Effector memory CD8-positive, alpha-beta T cell (primary cell): ENCODE measurements at places on chromosomes 2 and 18.

DNA sequence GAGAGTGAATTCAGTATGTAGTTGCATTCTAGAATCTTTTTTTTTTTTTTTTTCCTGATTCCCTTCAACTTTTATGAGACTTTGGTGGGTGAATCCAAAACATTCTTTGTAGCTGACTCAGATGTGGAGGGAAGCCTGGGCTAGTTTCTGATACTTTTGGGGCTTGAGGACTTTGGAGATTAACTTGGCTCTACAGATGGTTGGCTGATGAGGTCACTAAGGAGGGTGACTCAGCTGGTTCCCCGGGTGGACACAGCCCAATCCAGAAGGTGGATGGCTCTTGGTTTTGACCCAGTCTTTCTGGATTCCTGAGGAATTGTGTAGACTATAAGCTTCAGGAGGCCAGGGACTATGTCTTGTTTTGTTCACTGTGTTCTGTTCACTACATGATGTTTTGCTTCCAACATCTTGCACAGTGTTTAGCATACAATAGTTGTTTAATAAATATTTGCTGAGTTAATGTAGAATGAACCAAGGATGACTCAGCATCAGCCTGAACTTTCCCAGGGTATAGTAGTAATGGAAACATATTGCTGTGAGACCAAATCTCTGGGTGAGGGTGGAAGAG lies 30.5 kb downstream of the LAMA3 start:
- no peak for DNase-seq

GRCh38 chr2:134360745-134361487 lies 107.0 kb downstream of the MGAT5 start:
- no peak for DNase-seq

DNA sequence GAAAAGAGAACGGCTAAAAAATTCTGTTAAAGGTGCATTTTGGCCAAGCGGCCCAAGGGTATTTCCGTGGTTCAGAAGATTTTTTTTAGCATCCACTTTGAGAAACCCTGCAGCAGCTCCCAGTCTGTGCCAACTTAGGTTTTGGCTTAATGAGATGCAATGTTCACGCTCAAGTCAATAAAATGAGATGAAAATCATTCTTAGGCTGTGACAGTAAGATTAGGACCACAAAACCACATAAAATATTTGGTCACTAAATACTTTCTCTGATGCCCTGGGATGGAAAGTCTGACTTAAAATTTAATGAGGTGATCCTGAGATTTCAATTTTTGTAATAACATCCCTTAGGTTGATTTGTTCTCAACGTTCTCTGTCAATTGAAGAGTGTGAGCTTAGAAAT lies 74.2 kb upstream of the FHL2 start:
- no peak for DNase-seq

DNA sequence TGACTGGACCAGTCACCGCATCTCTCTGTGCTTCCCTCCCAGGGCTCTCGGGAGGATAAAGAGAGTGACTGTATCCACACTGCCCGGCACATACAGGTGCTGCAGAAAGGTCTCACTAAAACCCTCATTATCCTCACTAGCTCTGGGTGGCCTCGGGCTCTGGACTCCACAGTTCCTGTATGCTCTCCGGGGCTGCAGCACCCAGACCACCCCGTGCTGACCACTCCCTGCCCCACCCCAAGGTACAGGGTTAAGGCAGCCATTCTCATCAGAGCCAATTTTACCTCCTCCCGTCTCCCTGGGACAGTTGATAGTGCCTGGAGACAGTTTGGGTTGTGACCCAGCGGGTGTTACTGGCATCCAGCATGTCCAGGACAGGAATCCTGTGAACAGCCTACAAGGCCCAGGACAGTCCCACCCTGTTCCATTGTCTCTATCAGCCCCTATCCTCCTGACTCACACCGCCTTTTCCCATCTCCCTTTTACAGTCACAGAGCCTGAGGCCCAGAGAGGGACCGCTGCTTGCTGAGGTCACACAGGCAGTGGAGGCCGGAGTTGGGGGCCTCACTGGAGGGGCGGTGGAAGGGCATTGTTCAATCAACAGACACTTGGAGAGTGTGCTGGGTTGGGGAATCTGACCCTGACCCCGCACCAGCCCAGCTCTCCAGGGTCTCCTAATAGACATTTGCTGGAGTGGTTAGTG lies 1.7 kb downstream of the ZAP70 start:
- DNase-seq: no peak

GRCh38 chr2:39138837-39139211 lies 18.0 kb upstream of the SOS1 start:
- no peak for DNase-seq

DNA sequence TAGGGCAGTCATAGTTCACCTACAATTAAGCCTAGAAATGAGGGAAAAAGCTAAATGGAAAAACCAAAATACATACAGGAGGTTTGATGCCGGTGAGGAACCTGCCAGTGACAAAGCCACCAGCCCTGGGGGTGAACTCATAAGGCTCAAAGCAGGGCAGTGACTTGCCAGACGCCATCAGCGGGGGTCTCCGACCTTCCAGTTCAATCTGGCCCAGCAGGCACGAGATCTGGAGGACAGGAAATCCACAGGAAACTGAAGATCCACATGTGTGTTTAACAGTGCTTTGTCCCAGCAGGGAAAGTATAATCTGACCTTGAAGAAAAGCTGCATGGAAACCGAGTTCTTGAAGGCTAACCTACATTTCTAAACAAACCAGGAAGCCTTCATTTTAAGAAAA lies 60.1 kb downstream of the POLR1A start:
- no peak for DNase-seq

DNA sequence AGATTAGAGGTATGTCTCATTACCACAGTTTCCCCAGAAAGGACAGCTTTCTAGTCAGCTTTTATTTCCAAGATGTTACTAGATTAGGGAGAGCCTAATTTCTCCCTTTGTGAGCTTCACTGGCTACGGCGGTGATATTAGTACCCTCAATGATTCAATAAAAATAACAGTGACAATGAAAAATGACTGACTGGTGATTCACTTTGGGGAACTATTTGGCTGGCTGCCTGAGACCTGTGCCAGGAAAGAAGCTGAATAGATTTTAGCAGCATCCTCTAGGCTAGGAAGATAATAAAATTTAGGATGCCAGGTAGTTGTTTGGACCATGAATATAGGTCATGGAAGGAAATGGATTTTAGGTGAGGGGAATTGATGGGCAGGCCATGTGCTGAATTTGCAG lies 178.7 kb downstream of the FMNL2 start:
- DNase-seq: no peak

- no peak for DNase-seq
Measured at GRCh38 chr2:194223218-194223617, 1433.8 kb upstream of the SLC39A10 start.

- no peak for DNase-seq
Measured at GRCh38 chr18:58605027-58606020, 23.6 kb downstream of the ALPK2 start.

GRCh38 chr2:208295834-208296233 lies 29.8 kb downstream of the PIKFYVE start:
- DNase-seq: no peak
